OCI-LY7 (cell line): ENCODE measurements at places on chromosomes 5 and 9. TPM values are rescaled to one million over a fixed set of nuclear protein-coding genes. Genes with fewer than 3 reads are reported as not detected.

DNA sequence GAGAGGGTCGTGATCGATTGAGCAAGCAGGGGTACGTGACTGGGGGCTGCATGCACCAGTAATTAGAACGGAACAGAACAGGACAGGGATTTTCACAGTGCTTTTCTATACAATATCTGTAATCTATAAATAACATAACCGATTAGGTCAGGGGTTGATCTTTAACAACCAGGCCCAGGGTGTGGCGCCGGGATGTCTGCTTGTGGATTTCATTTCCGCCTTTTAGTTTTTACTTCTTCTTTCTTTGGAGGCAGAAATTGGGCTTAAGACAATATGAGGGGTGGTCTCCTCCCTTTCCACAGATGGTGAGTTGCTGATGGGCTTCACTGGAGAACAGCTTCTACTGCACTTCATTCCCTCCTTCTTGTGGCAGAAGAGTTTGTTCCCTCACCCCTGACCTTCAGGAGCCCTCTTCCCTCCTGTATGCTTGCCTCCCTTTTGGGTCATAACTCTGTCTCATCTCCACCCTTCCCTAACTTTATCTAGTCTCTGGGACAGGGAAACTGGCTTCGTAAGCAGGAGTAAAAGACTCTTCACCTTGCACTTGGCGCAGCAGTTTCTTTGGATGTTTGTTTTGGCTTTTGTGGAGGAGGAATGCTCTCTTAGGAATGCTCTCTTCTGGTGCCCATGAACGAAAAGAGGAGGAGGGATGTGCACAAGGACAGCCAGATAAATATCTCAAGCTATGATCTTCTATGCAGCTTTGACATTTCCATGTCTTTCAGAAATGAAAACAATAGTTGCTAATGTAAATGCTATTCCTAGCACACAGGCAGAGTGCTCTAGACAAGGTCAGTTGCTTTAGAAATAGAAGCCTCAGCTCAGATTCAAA, 139.8 kb upstream of the RPS23 start:
- no peak for DNase-seq

DNA sequence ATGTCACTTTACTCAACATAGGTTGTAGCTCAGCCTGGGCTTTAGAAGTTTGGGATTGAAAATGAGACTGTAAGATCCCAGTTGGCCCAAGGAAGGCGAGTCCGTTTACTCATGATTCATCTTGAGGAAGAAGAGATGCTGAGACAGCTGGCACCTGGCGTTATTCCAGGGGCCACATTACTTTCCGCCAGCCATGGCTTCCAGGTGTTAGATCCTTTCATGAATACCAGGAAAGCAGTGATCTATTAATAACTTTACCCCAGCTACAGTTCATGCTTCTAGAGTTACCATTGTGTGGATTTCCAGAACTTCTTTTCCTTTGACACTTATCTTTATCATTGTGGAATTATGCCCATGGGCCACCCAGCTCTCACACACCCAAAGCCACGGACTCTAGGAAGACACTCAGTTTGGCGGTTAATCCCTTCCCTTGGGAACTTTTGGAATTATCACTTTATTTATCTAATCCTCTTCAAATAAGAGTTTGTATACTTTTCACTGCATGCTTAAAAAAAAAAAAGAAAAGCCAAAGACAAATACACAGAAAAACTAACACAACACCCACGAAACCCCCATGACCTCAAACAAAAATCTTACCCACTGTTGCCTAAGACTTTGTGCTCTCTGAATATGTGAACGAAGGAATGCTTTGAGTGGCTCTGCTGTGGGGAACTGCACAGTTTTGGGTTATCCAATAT, 26.9 kb downstream of the RAI14 start:
- DNase-seq: no peak

- DNase-seq: no peak
These were observed 48.5 kb downstream of the GDNF start for GRCh38 chr5:37791321-37791720.

Gene SUSD3
- 94.1 and 116 TPM in 2 replicates for total RNA-seq

Gene PCDHA9
- total RNA-seq: not detected in 2 replicates

Gene GARIN3
- not detected in 2 replicates for total RNA-seq

Gene PHF24
- total RNA-seq: not detected in 2 replicates

Gene NEUROG1
- not detected in 2 replicates for total RNA-seq

Gene PFN3
- total RNA-seq: not detected in 2 replicates
